Esophagus muscularis mucosa (tissue), 4 donors: ENCODE measurements at places on chromosomes 12 and 14. TPM values are rescaled to one million over a fixed set of nuclear protein-coding genes. Genes with fewer than 3 reads are reported as not detected.

DNA sequence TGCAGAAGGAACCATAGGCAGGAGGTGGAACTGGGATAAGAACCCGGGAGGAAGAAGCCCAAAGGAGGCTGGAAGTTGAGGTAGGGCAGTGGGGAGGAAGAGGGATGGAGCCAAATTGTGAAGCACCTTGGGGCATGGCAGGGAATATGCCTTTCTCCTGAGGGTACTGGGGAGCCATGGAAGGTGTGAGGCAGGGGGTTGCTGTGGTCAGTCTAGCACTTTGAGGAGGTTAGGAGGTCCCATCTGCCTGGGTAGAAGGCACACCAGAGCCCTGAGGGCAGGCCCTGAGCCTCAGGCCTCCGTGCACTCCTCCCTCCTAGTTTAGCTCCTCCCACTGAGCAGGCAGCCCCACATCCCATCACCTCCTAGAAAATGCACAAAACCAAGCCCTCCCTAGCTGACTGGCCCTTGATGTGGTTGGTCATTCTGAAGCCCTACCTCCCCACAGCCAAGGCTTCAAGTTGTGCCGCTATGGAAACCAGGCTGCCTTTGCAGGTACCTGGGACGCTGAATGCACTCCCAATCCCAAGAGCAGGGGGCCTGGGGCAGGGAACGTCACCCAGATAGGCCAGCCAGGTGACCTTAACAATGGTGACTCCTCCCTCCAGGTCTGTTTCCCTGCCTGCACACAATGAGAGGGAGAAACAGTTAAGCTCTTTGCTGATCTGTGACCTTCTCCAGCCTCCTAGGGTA is 15.1 kb downstream of the PHETA1 start:
- no peaks in the 10 kb centered on the region for H3K27me3 ChIP-seq
- H3K4me3 ChIP-seq: no peak overlapping the region
- no peak overlapping the region for H3K27ac ChIP-seq
- DNase-seq: no peak
- H3K36me3 ChIP-seq: no peaks in the 10 kb centered on the region
- H3K4me1 ChIP-seq: no peaks in the 10 kb centered on the region

- H3K36me3 ChIP-seq: no peaks in the 10 kb centered on the region
- H3K27me3 ChIP-seq: no peaks in the 10 kb centered on the region
- no peak overlapping the region for H3K27ac ChIP-seq
- H3K4me1 ChIP-seq: no peaks in the 10 kb centered on the region
- H3K4me3 ChIP-seq: no peak overlapping the region
- no peak for DNase-seq
Observed at GRCh38 chr12:63276537-63277365, 125.8 kb upstream of the AVPR1A start.

DNA sequence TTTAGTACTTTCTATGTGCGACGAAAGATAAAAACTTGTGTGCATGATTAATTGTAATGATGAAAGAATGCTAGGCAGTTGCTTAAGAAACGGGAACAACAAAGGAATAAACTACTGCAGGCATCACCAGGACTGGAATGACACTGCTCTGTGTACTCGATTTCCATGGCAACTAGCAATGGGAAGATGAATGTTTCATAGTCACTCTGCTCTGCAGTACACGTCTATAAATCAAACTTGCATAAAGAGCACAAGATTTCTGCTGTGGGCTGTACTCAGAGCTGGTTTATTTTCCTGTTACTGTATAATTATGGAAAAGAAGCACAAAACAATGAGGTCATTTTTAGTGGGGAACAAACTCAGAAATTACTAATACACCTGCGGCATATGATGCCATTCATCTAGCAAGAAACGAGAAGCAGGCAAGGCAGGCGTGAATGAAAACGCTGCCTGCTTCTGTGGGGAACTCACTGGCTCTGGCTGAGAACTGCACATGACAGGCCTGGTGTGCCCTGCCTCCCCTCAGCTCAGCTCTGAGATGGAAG is 41.8 kb downstream of the EFCAB11 start:
- H3K4me1 ChIP-seq: peaks cover 36% of the 10 kb centered on the region
- no peaks in the 10 kb centered on the region for H3K36me3 ChIP-seq
- H3K4me3 ChIP-seq: peak overlapping the region; percentile 4

DNA sequence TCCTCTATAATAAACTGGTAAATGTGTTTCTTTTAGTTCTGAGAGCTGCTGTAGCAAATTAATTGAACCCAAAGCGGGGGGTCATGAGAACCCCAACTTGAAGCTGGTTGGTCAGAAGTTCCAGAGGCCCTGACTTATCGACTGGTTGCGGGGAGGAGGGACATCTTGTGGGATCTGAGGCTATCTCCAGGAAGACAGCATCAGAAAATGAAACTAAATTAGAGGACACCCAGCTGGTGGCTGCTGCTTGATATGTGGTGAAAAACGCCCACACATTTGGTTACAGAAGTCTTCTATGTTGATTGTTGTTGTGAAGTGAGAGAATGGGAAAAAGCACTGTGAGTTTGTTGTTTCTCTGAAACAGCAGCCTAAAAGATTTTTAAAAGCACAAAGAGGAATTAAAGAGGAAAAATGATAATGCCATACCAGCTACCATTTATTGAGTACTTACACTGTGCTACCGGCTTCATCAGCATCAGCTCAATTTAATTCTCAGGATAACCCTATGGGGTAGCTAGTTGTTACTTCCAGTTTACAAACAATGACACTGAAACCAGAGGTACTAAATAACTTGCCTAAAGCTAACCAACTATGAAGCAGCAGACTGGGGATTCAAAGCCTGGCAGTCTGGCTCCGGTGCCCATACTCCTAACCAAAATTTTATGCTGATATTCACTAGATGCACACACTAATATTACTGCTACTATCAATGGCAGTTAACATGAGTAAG is 24.3 kb downstream of the DDX24 start:
- DNase-seq: peak; percentile 19
- H3K4me1 ChIP-seq: peaks cover 33% of the 10 kb centered on the region

- H3K27me3 ChIP-seq: no peaks in the 10 kb centered on the region
- no peak overlapping the region for H3K27ac ChIP-seq
- no peak for DNase-seq
- no peak overlapping the region for H3K4me3 ChIP-seq
- no peaks in the 10 kb centered on the region for H3K36me3 ChIP-seq
Observed at GRCh38 chr14:78637908-78638475, 467.8 kb downstream of the NRXN3 start.

- H3K4me3 ChIP-seq: no peak overlapping the region
- H3K27me3 ChIP-seq: no peaks in the 10 kb centered on the region
- H3K4me1 ChIP-seq: peaks cover 7% of the 10 kb centered on the region
- no peak overlapping the region for H3K27ac ChIP-seq
Observed at GRCh38 chr12:64745980-64746379, 13.2 kb downstream of the GNS start.

The NFE2 gene
- 0.32 TPM for total RNA-seq

- H3K27ac ChIP-seq: no peak overlapping the region
- peak; percentile 62 for DNase-seq
Observed at GRCh38 chr14:23881282-23881681, 72.3 kb upstream of the DHRS4 start.

DNA sequence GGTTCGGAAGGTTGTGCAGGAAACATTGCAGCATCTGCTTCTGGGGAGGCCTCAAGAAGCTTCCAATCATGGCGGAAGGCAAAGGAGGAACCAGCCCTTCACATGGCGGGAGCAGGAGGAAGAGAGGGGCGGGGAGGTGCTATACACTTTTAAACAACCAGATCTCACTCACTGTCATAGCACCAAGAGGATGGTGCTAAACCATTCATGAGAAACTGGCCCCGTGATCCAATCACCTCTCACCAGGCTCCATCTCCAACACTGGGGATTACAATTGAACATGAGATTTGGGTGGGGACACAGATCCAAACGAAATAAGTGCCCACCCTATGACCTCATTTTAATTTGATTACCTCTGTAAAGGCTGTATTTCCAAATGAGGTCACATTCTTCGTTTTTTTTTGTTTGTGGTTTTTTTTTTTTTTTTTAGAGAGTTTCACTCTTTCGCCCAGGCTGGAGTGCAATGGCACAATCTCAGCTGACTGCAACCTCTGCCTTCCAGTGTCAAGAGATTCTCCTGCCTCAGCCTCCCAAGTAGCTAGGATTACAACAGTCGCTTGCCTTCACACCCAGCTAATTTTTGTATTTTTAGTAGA is 11.4 kb upstream of the ORAI1 start:
- DNase-seq: no peak
- H3K4me3 ChIP-seq: no peak overlapping the region
- H3K4me1 ChIP-seq: peaks cover 25% of the 10 kb centered on the region
- H3K27me3 ChIP-seq: no peaks in the 10 kb centered on the region
- H3K36me3 ChIP-seq: no peaks in the 10 kb centered on the region

- H3K27ac ChIP-seq: no peak overlapping the region
- H3K27me3 ChIP-seq: no peaks in the 10 kb centered on the region
- no peak for DNase-seq
- H3K4me3 ChIP-seq: no peak overlapping the region
- peaks cover 14% of the 10 kb centered on the region for H3K4me1 ChIP-seq
Observed at GRCh38 chr12:6285063-6285477, 25.4 kb upstream of the PLEKHG6 start.

DNA sequence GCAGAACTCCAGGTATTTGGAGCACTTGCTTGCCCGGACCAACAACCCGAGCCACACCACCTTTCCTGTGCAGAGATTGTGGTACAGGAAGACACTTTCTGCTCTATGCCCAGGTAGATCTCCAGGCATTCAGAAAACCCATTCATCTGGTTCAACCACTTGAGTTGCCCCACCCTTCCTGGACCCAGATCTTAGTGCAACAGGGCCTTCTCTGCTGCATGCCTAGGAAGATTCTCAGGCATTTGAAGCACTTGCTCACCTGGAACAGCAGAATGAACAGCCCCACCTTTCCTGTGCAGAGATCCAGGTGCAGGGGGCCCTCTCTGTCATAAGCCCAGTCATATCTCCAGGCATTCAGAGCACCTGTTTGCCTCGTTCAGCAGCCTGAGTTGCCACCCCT is 412.8 kb upstream of the MGAT4C start:
- H3K27me3 ChIP-seq: no peaks in the 10 kb centered on the region
- DNase-seq: no peak
- no peaks in the 10 kb centered on the region for H3K4me1 ChIP-seq
- no peaks in the 10 kb centered on the region for H3K36me3 ChIP-seq
- no peak overlapping the region for H3K4me3 ChIP-seq

DNA sequence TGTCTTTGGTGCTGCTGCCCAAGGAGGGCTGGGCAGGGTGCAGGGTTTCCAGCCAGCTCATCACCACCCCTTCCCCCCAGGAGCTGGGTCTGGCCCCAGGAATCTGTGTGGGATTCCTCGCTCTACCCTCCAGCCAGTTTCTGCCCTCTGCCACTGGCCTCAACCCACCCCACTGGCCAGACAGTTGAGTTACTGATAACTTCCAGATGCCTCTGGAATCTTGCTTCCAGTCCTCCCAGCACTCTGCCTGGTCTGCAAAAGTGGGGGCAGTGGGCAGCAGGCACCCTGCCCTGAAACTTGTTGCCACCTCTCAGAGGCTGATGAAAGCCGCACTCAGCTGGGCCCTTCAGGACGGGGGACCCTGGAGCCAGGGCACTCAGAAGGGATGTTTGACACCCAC is 20.1 kb upstream of the TBX3 start:
- H3K36me3 ChIP-seq: no peaks in the 10 kb centered on the region
- peaks cover 72% of the 10 kb centered on the region for H3K27me3 ChIP-seq
- DNase-seq: no peak
- no peak overlapping the region for H3K4me3 ChIP-seq

- no peak overlapping the region for H3K4me3 ChIP-seq
- H3K27me3 ChIP-seq: no peaks in the 10 kb centered on the region
- H3K4me1 ChIP-seq: no peaks in the 10 kb centered on the region
- H3K36me3 ChIP-seq: no peaks in the 10 kb centered on the region
- DNase-seq: no peak
Observed at GRCh38 chr12:60148109-60148508, 552.3 kb downstream of the SLC16A7 start.

DNA sequence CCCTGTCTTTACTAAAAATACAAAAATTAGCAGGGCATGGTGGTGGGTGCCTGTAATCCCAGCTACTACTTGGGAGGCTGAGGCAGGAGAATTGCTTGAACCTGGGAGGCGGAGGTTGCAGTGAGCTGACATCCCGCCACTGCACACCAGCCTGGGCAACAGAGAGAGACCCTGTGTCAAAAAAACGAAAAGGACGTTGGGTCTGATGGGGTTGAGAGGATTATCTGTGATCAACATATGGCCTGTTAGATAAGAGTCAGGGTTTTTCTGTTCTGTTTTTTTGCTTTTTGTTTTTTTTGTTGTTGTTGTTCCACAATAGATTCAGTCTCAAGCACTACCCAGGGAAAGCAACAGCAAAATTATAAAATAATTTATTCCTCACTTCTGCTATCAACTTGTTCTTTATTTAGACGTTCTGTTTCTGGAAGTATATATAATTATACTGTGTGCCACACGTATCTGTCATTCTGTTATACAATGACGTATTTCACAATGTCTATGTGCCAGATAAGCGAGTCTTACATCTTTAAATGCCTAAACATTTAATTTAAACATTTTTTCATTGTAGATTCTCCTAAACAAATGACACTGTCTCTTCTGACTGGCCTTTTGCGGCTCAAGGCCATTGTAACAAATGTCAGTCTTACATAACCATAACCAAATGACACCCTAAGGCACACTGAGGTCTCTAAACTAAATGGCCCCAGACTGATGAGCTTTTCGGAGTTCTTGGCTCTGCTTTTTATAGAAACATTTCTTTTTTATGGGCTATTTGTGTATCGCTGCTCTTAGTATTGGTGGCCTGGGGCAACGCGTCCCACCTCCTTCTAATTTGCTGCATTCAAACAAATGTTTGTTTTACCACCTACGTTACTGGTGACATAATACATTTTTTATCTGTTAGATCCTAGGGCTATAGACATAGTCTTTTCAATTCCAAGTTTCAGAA is 7.2 kb upstream of the P2RX4 start:
- no peak overlapping the region for H3K27ac ChIP-seq
- no peak overlapping the region for H3K4me3 ChIP-seq
- H3K4me1 ChIP-seq: no peaks in the 10 kb centered on the region

GRCh38 chr14:45198551-45198950 is 54.5 kb downstream of the MIS18BP1 start:
- no peak overlapping the region for H3K27ac ChIP-seq
- peaks cover 14% of the 10 kb centered on the region for H3K4me1 ChIP-seq
- no peaks in the 10 kb centered on the region for H3K27me3 ChIP-seq
- H3K36me3 ChIP-seq: no peaks in the 10 kb centered on the region
- DNase-seq: no peak
